Activated T-helper 2 cell treated with anti-CD3 and anti-CD28 coated beads, Interferon-gamma antibody, Interleukin-2, Interleukin-4, amounts not matched to agents 10 μg/mL and 5 μg/mL and 100 μg/mL, durations not matched to agents 14 hours and 24 hours and 36 hours (primary cell): ENCODE measurements at places on chromosomes 12 and 14. TPM values are rescaled to one million over a fixed set of nuclear protein-coding genes. Genes with fewer than 3 reads are reported as not detected.

- peaks cover 20% of the 10 kb centered on the region for H3K36me3 ChIP-seq
- peak overlapping the region; percentile 98 for H3K27ac ChIP-seq
- peak overlapping the region; percentile 81 for H3K4me3 ChIP-seq
- H3K4me1 ChIP-seq, result peaks cover 83% of the 10 kb centered on the region
Measured at GRCh38 chr14:22558221-22558913, 30.7 kb downstream of the DAD1 start.

GRCh38 chr14:100039903-100040302, 25.3 kb upstream of the EVL start:
- H3K27me3 ChIP-seq, result no peaks in the 10 kb centered on the region
- no peaks in the 10 kb centered on the region for H3K36me3 ChIP-seq
- no peak for DNase-seq

GRCh38 chr14:80607430-80608190, 333.9 kb downstream of the CEP128 start:
- H3K36me3 ChIP-seq, result no peaks in the 10 kb centered on the region
- DNase-seq, result no peak
- no peaks in the 10 kb centered on the region for H3K4me1 ChIP-seq
- no peak overlapping the region for H3K4me3 ChIP-seq
- H3K27ac ChIP-seq, result no peak overlapping the region

DNA sequence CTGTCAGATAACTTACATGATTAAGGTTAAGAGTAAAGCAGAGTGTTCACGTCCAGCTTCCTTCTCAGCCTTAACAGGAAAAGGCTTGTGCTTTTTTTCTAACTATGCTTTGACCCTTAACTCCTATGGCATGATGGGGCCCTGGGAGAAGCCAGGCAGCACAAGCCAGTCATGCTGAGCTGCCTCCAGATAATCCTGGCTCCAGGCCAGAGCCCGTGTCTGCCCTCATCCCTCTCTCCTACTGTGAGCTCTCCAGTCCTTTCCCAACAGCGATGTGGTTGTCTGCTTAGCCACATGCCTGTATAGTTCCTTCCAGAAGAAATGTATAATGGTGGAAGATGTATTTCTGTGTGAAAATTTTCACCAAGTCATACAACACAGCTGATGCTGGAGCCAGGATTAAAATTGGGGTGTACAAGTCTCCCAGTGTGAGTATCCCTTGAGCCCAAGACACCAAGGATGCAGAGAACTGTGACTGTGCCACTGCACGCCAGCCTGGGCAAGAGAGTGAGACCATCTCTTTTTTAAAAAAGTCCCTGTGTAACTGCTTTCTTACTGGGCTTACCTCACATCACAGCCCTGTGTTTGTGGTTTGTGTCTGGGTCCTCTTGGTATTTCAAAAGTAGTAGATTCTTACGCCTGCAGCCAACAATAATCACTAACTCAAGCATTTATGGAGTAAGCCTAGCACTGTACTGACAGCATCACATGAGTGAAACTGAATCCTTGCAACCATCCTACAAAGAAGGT, 7.9 kb upstream of the ITFG2 start:
- peaks cover 3% of the 10 kb centered on the region for H3K4me1 ChIP-seq
- DNase-seq, result no peak
- peaks cover 65% of the 10 kb centered on the region for H3K36me3 ChIP-seq
- H3K27ac ChIP-seq, result no peak overlapping the region

- H3K36me3 ChIP-seq, result peaks cover 30% of the 10 kb centered on the region
- H3K27me3 ChIP-seq, result peaks cover 11% of the 10 kb centered on the region
- no peak for DNase-seq
Measured at GRCh38 chr14:73272393-73272792, 35.1 kb downstream of the PAPLN start.

GRCh38 chr12:102769323-102769916, 147.6 kb downstream of the PAH start:
- H3K4me3 ChIP-seq, result no peak overlapping the region
- H3K27ac ChIP-seq, result no peak overlapping the region
- peaks cover 2% of the 10 kb centered on the region for H3K27me3 ChIP-seq
- DNase-seq, result peak; percentile 23

- no peak for DNase-seq
- H3K27ac ChIP-seq, result no peak overlapping the region
- H3K27me3 ChIP-seq, result peaks cover 60% of the 10 kb centered on the region
- H3K4me3 ChIP-seq, result no peak overlapping the region
- H3K4me1 ChIP-seq, result no peaks in the 10 kb centered on the region
Measured at GRCh38 chr12:12180136-12180535, 86.7 kb downstream of the LRP6 start.

GRCh38 chr12:45464699-45465098, 248.8 kb downstream of the ANO6 start:
- H3K36me3 ChIP-seq, result no peaks in the 10 kb centered on the region
- H3K27ac ChIP-seq, result no peak overlapping the region
- peaks cover 13% of the 10 kb centered on the region for H3K27me3 ChIP-seq
- no peak for DNase-seq
- H3K4me3 ChIP-seq, result no peak overlapping the region

- H3K27ac ChIP-seq, result no peak overlapping the region
- H3K27me3 ChIP-seq, result peaks cover 44% of the 10 kb centered on the region
- no peaks in the 10 kb centered on the region for H3K4me1 ChIP-seq
- no peak for DNase-seq
- no peak overlapping the region for H3K4me3 ChIP-seq
- peaks cover 9% of the 10 kb centered on the region for H3K36me3 ChIP-seq
Measured at GRCh38 chr14:101559624-101560533, 1.4 kb upstream of the DIO3 start.

DNA sequence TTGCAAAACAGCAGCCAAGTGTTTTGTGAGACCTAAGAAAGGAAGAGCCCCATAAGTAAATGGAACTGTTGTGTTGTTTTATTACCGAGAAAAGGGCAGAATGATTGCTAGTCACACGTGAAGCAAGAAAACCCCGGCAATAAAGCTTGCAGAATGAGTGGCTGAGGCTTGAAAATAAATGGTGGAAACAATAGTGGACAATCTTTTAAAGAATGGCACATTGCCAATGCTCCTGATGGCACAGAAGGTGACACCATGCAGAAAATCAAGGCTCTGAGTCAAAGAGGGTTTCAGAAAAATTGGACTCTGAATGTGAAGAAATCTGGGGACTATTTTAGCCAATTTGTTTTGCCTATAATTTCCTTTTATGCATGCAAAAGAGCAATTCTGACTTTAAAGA, 4.0 kb upstream of the AQP2 start:
- H3K27me3 ChIP-seq, result no peaks in the 10 kb centered on the region
- no peak for DNase-seq
- no peaks in the 10 kb centered on the region for H3K36me3 ChIP-seq
- H3K4me1 ChIP-seq, result peaks cover 22% of the 10 kb centered on the region

DNA sequence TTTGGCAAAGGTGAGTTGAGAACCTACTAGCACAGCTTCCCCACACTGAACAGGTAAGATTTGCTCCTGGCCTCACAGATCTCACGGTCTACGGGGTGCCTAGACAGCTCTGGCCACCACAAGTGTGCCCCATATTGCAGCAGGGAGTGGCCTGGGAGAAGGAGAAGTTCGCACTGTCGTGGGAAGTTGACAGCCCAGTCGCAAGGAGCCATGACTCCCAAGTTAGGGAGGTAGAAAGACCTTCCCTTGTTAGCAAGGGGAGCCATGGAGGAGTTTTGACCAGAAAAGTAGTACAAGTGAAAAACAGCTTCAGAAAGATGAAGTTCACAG, 316.3 kb downstream of the BCL11B start:
- no peak overlapping the region for H3K27ac ChIP-seq
- no peak for DNase-seq
- H3K4me1 ChIP-seq, result peaks cover 7% of the 10 kb centered on the region
- no peaks in the 10 kb centered on the region for H3K36me3 ChIP-seq

DNA sequence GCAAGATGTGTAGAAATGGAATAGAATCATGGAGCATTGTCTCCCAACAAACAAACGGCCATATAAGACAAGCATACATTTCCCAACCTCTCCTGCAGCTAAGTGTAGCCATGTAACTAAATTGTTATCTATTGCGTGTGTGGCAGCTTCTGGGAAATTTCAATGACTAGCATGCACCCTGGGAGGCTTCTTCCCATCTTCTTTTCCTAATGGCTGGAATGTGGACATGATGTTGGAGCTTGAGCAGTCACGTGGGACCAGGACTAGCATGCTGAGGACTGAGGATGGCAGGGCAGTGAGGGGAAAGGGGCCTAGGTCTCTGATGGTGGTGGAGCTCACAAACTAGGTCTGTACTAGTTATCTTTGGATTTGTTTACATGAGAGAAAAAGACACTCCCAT, 21.7 kb upstream of the CTDSP2 start:
- no peaks in the 10 kb centered on the region for H3K36me3 ChIP-seq
- peaks cover 8% of the 10 kb centered on the region for H3K4me1 ChIP-seq
- no peak overlapping the region for H3K4me3 ChIP-seq
- peaks cover 8% of the 10 kb centered on the region for H3K27me3 ChIP-seq
- no peak for DNase-seq

DNA sequence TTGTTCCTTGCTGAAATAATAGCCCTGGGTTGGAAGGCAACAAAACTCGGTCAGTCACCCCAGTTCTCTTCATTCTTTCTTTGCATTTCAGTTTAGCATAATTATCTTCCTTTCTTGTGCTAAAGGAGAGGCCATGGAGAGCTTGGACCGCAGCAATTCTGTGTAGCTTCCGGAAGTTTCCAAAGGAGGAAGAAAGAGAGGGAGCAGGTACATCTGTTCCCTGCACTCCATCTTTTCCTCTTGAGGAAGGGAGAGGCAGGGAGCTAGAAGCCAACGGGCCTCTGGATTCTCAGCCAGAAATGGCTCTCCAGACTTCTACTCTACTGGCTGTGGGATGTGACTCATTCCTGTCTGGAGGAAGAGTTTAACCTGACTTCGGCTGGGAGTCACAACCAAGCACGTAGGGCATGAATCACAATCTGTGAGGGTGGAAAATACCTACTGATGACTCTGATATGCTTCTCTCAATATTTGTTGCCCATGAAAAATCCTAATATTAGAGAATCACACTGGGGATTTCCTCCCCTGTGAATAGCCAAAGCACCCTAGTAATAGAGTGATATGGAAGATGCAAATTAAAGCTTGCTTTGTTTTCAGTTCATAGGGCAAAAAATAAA, 17.0 kb downstream of the ANO6 start:
- H3K27me3 ChIP-seq, result no peaks in the 10 kb centered on the region
- H3K27ac ChIP-seq, result peak overlapping the region; percentile 76
- no peak for DNase-seq
- H3K4me1 ChIP-seq, result peaks cover 53% of the 10 kb centered on the region
- H3K4me3 ChIP-seq, result peak overlapping the region; percentile 5
- H3K36me3 ChIP-seq, result peaks cover 17% of the 10 kb centered on the region

NTS gene
- not detected in 2 replicates for total RNA-seq

LRCOL1 gene
- not detected in 2 replicates for total RNA-seq

RBP5 gene
- 1.2 TPM in 1 of 2 replicates, not detected in the other for total RNA-seq

RFLNA gene
- total RNA-seq, result not detected in 2 replicates

PTPRQ gene
- total RNA-seq, result not detected in 2 replicates
